ENCODE measurements at places on chromosomes 11 and 22.

- DNase-seq = no peak
These were observed 13.0 kb upstream of the MCHR1 start for GRCh38 chr22:40666151-40666848.

DNA sequence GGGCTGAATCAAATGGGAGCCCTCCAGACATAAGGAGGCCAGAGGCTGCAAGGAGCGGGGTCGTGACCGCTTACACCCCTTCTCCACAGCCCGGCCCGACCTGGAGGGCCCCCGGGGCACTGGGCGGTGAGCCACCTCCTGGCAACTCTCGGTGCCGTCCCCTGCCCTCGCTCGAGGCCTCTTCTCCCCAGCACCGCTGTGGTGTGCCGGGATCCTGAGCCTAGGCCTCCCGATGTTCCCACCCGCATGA lies 432 bp upstream of the GP1BB start:
- DNase-seq = no peak

GRCh38 chr11:95435192-95435591 lies 204.2 kb upstream of the SESN3 start:
- DNase-seq = no peak

DNA sequence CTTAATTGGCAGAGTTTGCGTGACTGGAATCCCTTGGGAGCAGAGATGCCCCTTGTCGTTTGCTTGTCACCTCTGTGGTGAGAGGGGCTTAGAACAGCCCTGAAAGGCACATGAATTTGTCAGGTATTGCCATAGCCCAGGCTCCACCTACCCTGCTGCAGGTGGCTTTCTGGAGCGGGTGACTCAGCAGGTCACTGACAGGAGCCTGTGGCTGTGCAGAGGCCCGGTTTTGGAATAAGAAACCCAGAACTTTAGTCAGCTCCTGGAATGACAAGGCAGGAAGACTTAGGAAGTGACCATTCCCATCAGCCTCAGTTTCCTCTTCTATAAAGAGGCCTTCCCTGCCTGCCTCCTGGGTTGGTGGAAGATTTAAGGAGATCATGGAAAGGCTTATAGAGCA lies 539.7 kb downstream of the INSC start:
- DNase-seq = no peak

DNA sequence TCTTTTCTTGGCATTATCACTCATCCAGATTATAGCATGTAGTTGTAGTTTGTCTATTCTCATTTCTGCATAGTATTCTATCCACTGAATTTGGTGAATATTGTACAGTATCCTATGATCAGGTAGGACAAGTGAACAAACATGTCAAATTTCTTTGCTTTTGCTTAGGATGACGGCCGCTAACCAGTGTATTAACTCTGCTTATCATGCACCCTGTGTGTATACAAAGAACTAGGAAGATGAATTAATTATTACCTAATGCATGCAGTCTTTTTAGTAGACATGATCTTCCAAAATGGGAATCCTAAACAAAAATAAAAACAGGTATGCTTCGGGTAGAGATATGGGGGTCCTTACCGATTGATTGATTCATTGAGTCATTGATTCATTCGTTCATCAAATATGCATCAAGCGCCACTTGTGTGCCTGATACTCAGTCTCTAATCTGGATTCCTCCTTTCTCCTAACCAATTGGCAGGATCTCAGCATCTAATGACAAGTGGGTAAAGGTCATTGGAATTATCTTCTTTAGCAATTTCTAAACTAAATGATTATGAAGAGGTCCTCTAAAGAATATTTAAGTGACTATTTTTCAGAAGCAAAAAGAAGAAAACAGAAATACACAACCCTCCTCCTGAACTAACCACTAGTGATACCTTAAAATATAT lies 27.9 kb downstream of the PRDM11 start:
- DNase-seq = no peak

DNA sequence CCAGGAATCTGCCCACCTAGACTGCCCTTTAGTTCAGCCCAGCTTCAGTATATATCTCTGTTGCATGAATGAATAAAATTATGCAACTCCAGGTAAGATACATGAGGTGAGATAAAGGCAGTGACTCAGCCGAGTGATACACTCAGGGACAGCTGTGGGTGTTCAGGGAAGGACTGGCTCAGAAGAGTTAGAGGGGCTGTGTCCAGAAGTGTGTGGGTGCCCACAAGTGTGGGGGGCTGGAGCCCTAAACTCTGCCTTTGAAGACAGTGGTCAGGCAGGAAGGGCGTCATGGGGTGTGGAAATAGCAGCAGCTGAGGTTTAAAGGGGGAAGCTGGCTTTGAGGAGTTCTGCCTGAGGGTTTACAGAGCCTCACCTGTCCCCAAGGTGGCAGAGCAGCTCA lies 8.3 kb downstream of the FTH1 start:
- DNase-seq = no peak

- no peak for DNase-seq
These were observed 4.5 kb downstream of the TLCD5 start for GRCh38 chr11:120329556-120329955.

DNA sequence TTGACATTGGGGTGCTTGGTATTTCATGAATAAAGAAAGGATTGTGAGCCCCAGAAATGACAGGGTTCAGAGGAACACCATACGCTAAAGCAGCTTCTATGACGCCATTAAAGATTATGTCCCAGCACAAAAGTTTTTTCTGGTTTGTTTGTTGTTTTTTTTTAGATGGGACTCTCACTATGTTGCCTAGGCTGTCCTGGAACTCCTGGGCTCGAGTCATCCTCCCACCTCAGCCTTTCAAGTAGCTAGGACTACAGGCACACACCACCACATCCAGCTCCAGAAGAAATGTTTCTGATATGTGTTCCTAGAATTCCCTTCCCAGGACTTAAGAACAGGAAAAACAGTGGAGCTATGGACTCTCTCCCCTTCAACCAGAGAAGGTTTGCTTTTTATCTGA lies 2.6 kb upstream of the RHOG start:
- DNase-seq = no peak

DNA sequence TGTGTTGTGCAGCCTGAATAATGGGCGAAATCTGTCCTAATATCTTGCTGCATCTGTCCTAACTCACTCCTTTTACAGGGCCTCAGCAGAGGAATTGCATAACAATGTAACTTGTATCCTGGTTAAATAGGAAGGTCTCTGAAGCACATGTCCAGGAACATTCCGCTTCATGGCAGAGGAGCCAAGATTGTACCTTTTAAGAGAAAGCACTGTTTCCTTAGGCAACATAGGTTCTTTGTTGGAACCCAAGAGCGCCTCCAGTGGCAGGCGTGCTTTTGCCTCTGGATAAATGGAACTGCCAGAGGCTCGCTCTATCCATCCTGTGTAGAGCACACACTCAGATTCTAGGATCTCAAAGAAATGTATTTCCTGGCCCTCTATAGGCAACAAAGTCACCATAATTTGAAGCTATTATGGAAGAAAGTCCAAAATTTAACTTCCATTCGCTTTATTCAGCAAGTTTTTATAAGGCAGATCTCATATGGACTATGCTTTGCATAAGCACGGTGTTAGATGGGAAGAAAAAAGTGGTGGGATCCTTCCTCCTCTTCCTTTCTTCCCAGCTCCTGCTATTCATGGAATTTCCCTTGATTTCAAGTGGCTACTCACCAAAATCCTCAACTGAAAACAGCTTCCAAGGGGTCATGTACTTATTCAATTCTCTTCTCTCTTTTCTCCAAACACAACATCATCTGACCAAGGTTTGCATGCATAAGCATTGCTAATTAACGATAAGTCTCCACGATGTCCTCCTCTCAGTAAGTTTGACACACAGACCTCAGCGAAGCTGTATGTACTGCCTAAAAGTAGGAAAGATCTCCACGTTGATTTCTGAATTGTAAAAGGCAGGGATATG lies at the start of gene BLID:
BLID (minus strand) TSS at position 692 of the 856 bp plus-strand sequence; CDS start at position 399, 293 bp downstream.
- DNase-seq = no peak

GRCh38 chr11:27410272-27410671 lies 47.3 kb upstream of the CCDC34 start:
- no peak for DNase-seq

DNA sequence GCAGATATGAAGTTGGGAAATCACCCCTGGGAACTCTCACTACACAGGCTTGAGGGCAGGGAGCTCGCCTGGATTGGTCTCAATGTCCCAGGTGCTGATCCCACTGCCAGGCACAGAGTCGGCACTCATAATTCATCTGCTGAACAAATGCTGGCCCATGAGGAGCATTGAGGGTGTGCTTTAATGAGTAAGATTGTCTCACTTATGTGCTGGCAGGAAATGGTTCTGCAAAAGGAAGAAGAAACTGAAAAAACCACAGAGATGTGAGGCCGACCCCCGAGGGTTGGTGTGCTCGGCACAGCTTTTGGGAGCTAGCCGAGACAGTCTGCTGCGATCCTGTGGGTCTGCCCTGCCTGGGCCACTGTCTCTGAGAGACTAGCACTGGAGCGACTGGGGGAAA lies 9.4 kb downstream of the PLAAT2 start:
- DNase-seq = no peak

DNA sequence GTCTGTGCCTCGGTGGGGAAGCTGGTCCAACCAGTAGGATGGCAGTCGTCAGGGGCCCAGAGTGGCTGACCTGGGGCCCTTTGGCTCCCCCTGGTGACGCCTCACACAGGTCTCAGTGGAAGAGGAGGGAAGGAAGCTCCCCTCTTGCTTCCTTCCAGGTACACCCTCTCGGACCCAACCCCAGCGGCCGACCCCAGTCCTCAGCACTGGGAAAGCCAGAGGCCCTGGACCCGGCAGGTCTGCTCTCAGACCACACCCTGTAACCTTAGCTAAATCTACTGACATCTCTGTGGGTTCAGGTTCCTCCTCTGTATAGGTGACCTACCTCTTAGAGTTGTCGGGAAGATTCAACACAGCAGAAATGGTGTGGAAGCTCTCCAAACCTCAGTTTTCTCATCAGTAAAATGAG lies 3.4 kb upstream of the SCUBE1 start:
- peak; percentile 2 for DNase-seq

- no peak for DNase-seq
These were observed 85.2 kb upstream of the IGLL5 start for GRCh38 chr22:22802339-22802970.

- DNase-seq = no peak
These were observed 18.4 kb downstream of the FAM118B start for GRCh38 chr11:126229858-126230540.

DNA sequence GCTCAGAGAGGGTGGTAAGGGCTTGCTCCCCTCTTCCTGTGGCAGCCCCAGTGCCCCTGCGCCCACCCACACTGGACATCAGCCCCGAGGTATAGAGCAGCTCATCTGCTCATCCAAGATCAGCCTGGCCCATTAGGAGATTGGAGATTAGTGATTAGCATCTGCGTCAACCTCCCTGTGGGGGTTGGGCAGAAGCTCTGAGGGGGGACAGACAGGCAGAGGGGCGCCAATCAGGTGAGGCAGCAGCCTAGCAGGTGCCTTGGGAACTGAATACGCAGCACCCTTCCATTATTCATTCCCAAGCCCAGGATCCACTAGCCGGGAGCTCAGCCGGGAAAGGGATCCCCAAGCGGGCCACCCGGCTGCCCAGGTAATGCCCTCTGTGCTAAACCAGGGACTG lies 11.0 kb downstream of the SMTN start:
- no peak for DNase-seq
